ENCODE measurements at places on chromosomes 7 and 10.

DNA sequence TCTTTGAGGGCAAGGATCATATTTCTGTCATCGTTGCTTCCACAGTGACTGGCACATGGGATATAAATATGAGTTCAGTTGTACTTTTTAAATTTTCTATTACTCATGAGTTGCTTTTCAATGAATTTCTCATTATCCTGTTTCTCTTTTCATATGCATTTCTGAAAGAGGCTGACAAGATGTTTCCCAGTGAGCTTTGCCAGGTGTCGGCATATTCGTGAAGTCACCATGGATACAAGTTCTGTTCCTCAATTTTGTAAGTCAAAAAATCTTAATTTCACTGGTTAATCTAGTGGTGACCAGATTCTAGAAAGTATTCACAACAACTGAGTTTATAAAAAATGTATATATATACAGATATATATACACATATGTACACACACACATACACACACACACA is 55.7 kb upstream of the GNAI1 start:
- DNase-seq, result no peak

DNA sequence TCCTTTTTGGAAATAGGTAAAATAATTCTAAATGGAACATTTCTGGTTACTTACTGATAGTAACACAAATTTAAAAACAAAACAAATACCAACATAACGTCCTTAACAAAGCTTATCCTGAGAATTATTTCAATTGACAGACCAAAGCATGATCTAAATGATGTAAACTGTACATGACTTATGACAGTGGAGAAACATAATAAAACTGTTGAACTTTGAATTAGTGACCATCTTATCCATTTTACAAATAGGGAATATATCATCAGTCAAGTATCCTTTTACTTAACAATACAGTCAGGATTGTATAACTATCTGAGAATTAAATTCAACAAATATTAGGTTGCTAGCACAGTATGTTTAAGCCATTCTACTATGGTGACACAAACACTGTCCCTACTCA is 2.4 kb downstream of the IPMK start:
- no peak for DNase-seq

- no peak for DNase-seq
Measured at GRCh38 chr10:98088186-98088971, 46.1 kb upstream of the R3HCC1L start.

GRCh38 chr10:32629910-32630309 is 184.0 kb downstream of the CCDC7 start:
- no peak for DNase-seq

DNA sequence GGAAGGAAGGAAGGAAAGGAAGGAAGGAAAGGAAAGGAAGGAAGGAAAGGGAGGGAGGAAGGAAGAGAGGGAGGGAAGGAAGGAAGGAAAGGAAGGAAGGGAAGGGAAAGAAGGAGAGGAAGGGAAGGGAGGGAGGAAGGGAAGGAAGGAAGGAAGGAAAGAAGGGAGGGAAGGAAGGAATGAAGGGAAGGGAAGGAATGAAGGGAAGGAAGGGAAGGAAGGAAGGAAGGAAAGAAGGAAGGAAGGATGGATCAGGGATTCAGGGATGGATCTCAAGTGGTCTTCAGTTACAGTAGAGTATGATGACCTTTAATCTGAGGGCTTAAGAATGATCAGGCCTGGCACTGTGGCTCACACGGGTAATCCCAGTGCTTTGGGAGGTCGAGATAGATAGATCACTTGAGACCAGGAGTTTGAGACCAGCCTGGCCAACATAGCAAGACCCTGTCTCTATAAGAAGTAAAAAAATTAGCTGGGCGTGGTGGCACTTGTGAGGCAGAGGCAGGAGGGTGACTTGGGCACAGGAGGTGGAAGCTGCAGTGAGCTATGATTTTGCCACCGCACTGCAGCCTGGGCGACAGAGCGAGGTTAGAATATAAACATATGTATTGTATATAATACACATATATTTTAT is 760 bp upstream of the FOXK1 start:
- DNase-seq, result no peak

Data from CD8-positive, alpha-beta T cell (primary cell).